ENCODE measurements at places on chromosomes 13 and 19. TPM values are rescaled to one million over a fixed set of nuclear protein-coding genes. Genes with fewer than 3 reads are reported as not detected.
A peak's percentile ranks its signal among the peaks of the same experiment; 100 is the strongest.

- peak; percentile 31 for DNase-seq
Observed at GRCh38 chr19:49847731-49848696, 2.9 kb upstream of the PTOV1 start.

PDE4C gene
- not detected for total RNA-seq

PROZ gene
- total RNA-seq, result not detected

DNA sequence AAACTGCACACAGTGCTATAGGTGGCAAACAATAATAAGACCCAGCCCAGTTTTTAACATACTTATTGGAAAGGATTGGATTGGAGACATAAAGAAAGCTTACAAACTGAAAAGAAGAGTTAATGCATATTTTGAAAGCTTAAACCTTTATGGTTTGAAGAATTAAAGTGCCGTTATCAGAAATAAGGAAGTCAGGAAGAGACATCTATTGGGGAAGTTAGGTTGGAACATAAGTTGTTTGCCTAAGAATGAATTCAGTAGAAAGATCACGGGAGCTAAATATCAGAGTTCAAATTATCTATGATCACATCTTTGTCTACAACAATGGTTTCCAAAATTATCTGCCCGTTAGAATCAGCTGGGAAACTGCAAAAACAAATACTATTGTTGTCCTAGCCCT, 767.9 kb downstream of the PCDH9 start:
- DNase-seq, result no peak

GRCh38 chr19:45581576-45581975, 3.0 kb downstream of the OPA3 start:
- DNase-seq, result no peak

Measured in activated CD4-positive, alpha-beta T cell treated with anti-CD3 and anti-CD28 coated beads for 36 hours (primary cell).